ENCODE measurements at places on chromosomes 4 and X.

GRCh38 chr4:93072292-93072691, 756.3 kb upstream of the ATOH1 start:
- no peak for DNase-seq

- DNase-seq = peak; percentile 96
These were observed 172 bp upstream of the HSPA4L start for GRCh38 chr4:127782025-127782274.

- DNase-seq = no peak
These were observed 52.2 kb upstream of the BLTP1 start for GRCh38 chr4:122099896-122100295.

GRCh38 chr4:94516999-94517398, 65.3 kb downstream of the PDLIM5 start:
- no peak for DNase-seq

- DNase-seq = no peak
These were observed 144.3 kb downstream of the CHIC2 start for GRCh38 chr4:53920116-53920515.

- no peak for DNase-seq
These were observed 243.6 kb downstream of the ANK2 start for GRCh38 chr4:113293043-113293560.

GRCh38 chr4:40321574-40322275, 13.4 kb upstream of the CHRNA9 start:
- DNase-seq = peak; percentile 13

DNA sequence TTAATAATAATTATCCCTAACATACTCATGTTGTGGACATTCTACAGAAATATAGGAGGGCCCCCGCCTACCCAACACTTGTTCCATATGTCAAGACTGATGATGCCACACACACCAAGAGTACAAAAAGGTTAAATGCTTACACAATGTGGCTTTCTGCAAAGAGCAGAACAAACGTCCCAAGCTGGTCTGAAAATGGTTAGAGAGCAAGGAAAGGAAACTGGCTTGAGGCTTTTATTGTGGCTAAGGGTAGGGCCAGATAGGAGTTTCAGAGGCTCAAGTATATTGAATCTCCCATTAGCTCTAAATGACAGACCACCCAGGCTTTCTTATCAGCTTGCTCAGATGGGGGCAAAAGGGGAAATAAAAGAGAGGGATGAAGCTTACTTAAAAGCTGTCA, 134.1 kb upstream of the C1QTNF7 start:
- DNase-seq = no peak

All from COLO829 (cell line).